Activated T-helper 2 cell treated with anti-CD3 and anti-CD28 coated beads, Interferon-gamma antibody, Interleukin-2, Interleukin-4, amounts not matched to agents 10 μg/mL and 5 μg/mL and 100 μg/mL, durations not matched to agents 14 hours and 24 hours and 36 hours (primary cell): ENCODE measurements at places on chromosomes 12 and 14.

GRCh38 chr12:33589576-33590114, 150.0 kb upstream of the SYT10 start:
- DNase-seq, result no peak
- no peaks in the 10 kb centered on the region for H3K4me1 ChIP-seq
- no peaks in the 10 kb centered on the region for H3K27me3 ChIP-seq
- no peaks in the 10 kb centered on the region for H3K36me3 ChIP-seq
- no peak overlapping the region for H3K4me3 ChIP-seq

DNA sequence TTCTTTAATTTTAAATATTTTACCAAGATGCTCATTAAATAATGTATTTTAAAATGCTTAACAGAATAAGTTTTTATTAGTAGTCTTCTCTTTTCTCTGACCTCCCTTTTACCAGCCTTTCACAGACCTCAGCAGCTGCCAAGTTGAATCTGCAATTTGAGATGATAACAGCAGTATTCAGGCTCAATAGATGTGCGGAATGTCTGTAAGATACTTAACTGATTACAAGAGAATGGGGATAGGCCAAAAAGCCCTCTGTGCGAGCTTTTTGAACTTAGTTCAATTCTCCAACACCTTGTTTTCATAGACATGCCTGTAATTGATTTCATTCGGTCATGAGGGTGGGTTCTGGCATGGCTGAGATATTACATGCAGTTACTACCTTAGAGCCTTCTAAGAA, 277.2 kb downstream of the TMTC2 start:
- H3K36me3 ChIP-seq, result no peaks in the 10 kb centered on the region
- DNase-seq, result no peak
- H3K4me1 ChIP-seq, result peaks cover 7% of the 10 kb centered on the region
- H3K27me3 ChIP-seq, result peaks cover 2% of the 10 kb centered on the region
- H3K4me3 ChIP-seq, result no peak overlapping the region
- no peak overlapping the region for H3K27ac ChIP-seq

DNA sequence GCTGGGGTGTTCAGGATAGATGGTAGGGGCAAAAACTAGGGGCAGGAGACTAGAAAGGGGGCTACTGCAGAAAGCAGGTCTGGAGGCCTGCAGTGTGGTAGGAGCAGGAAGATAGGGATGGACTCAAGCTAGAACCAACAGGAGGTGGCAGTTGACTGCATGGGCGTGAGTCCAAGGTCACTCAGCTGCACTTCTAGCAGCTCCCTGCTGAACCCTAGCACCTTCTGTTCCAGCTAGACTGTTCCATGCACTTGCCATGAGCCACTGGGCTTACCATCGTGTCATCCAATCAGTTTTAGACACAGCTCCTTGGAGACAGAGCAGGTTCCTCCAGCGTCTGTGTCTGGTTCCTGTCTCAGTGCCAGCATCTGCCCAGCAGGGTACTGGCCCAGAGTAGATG, 11.3 kb upstream of the KRT8 start:
- H3K36me3 ChIP-seq, result no peaks in the 10 kb centered on the region
- H3K4me1 ChIP-seq, result no peaks in the 10 kb centered on the region
- H3K27ac ChIP-seq, result no peak overlapping the region
- no peak overlapping the region for H3K4me3 ChIP-seq
- no peak for DNase-seq
- peaks cover 7% of the 10 kb centered on the region for H3K27me3 ChIP-seq

DNA sequence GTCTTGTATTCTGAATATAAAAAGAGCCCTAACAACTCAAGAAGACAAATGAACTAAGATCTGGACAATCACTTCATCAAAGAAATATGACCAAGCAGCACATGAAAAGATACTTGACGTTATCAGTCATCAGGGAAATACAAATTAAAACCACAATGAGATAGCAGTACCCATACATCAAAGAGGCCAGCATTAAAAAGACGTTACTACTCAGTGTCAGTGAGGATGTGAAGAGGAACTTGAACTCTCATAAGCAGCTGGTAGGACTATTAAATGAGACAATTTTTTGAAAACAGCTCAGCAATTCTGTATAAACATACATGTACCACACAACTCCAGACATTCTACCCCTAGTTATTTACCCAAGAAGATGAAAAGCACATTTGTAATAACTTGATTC, 55.9 kb downstream of the FERMT2 start:
- no peak for DNase-seq
- no peak overlapping the region for H3K27ac ChIP-seq
- no peak overlapping the region for H3K4me3 ChIP-seq
- H3K27me3 ChIP-seq, result peaks cover 3% of the 10 kb centered on the region
- H3K4me1 ChIP-seq, result peaks cover 12% of the 10 kb centered on the region

- DNase-seq, result no peak
- H3K4me1 ChIP-seq, result no peaks in the 10 kb centered on the region
- H3K4me3 ChIP-seq, result no peak overlapping the region
- peaks cover 34% of the 10 kb centered on the region for H3K27me3 ChIP-seq
Observed at GRCh38 chr14:92503756-92504491, 9.7 kb upstream of the RIN3 start.

DNA sequence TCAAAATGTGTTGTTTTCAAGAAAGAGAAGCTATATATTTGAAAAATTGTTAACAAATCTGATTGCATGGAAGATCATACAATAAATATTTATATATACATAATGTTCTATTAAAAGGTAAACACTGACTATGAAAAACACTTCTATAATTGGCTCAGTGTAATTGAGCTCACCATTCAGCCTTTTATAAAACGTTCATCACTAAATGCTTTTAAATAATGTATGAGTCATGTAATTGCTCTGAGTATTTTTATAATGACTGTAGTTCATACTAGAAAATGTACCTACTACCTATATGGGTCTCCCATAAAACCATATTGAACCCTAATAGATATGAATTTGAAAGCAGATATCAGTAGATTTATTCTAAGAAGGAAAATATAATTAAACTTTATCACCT, 240.4 kb upstream of the MGAT4C start:
- H3K36me3 ChIP-seq, result no peaks in the 10 kb centered on the region
- no peak overlapping the region for H3K27ac ChIP-seq
- H3K4me3 ChIP-seq, result no peak overlapping the region

DNA sequence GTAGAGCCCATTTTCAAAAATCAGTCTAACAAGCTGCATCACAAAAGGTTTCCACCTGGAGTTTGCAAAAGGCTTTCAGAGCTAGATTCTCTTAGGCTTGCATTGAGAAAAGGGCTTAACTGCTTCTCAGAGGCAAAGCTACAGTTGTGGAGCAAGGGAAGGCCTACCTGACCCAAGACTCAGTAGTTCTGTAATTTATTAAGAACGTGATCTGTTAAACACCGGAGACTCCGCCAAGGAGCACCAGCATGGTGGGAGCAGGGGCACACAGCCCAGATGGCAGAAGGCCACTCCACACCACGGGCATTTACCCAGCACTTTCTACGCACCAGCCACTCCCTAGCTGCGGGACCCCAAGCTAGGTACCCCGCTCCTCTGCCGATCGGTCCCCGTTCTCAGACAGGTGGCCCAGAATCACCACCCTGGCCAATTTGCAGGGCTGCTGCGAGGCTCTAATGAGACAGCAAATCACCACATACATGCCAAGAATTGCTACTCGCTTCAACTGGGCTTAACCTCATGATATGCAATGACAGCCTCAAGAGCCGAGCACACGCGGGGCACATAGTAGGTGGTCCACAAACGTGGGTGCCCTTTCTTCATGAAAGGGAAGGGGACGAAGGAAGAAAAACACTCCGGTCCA, 1.5 kb downstream of the ITPK1 start:
- H3K36me3 ChIP-seq, result no peaks in the 10 kb centered on the region
- H3K27ac ChIP-seq, result peak overlapping the region; percentile 35
- DNase-seq, result no peak
- H3K4me1 ChIP-seq, result peaks cover 31% of the 10 kb centered on the region
- no peaks in the 10 kb centered on the region for H3K27me3 ChIP-seq

DNA sequence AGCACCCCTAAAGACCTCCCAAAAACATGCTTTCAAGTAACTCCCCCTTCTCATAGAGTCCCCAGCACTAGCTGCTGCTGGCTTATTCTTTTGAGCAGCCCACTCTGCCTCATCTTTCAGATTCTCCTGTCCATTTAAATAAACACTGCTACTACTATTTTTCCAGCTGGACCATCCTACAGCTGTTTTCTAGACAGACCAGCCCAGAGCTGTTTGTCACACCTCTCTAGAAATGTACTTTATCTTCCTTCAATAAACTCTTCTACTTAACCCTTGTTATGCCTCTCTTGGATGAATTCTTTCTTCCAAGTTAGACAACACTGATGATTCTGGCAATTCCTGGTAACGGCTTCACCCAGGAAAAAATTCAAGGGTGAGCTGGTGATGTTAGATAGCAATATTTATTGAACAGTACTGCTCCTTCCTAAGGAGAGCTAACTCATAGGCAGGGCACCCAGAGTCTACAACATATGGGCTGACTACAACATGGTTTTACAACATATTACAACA, 995.7 kb downstream of the LRFN5 start:
- DNase-seq, result no peak

DNA sequence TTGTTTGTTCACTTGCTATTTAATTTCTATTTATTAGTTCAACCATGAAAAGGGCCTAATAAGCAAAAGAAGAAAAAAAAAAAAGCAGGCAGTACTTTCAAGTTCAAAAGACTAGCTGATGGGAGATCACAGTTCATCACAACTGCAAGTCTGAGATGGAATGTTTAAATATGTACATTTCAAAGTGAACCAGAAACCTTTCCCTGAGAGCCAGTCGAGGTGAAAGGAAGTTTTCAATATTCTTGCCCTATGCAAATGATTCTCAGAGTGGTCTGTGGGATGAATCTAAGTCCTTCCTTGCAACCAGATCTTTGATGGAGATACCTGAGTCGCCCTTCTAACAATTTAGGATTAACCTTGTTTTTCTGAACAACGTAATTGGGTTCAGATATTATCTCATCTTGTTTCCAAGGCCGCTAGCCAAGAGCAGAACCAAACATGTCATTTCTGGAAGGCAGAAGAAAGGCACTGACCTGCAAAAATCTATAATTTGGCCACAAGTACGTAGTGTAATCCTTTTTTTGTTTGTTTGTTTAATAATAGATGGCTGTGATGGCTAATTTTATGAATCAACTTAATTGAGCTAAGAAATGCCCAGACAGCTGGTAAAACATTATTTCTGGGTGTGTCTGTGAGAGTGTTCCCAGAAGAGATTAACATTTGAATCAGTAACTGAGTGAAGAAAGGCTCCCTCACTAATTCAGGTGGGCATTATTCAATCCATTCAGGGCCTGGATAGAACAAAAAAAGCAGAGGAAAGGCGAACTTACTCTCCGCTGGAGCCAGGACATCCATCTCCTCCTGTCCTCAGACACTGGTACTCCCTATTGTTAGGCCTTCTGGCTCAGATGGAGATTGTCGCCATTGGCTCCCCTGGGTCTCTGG, 171.1 kb upstream of the TMPO start:
- H3K4me1 ChIP-seq, result no peaks in the 10 kb centered on the region
- H3K4me3 ChIP-seq, result no peak overlapping the region
- H3K36me3 ChIP-seq, result no peaks in the 10 kb centered on the region
- peaks cover 10% of the 10 kb centered on the region for H3K27me3 ChIP-seq
- no peak for DNase-seq
